ENCODE measurements at places on chromosomes 7 and 10.
A peak's percentile ranks its signal among the peaks of the same experiment; 100 is the strongest.

- no peak for DNase-seq
Measured at GRCh38 chr7:651032-651728, 75.3 kb upstream of the DNAAF5 start.

DNA sequence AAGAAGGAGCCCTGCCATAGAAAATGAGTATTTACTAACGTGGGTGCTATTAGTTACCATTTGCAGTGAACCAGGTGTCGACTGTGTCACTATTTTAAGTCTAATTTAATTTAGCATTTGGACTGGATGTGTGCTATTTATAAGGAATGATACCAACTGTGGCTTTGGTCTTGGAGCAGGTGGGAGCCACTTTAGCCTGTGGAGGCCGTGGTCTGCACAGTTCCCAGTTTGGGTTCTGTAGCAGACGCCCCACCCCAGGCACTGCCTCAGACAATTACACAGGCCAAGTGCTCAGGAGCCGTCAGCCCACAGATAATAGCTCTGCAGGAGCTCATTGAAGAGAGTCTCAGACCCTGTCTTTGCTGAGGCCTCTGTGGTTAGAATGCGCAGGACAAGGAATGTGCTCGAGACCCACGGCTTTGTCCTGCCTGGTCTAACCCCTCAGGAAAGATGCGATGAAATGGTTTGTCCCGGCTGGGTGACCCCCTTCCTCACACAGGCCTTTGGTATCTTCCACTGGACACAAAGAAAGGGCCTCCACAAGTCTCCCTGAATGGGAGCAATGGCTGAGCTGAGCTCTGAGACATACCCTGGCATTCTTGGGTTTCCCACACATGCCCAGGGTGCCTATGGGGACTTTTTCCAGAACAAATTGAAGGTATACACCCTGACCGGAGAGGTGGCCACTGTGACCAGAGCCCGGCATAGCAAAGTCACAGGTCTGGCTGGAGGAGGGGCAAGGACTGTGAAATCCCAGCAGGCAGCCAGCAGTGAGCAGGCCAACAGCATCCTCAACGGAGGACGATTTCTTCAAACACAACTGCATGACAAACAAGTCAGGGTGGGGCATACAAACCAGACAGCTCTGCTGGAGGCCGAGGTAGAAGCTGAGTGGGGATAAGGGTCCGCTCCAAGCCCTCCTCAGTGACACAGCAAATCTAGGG lies 251.2 kb downstream of the ARHGAP12 start:
- no peak for DNase-seq

DNA sequence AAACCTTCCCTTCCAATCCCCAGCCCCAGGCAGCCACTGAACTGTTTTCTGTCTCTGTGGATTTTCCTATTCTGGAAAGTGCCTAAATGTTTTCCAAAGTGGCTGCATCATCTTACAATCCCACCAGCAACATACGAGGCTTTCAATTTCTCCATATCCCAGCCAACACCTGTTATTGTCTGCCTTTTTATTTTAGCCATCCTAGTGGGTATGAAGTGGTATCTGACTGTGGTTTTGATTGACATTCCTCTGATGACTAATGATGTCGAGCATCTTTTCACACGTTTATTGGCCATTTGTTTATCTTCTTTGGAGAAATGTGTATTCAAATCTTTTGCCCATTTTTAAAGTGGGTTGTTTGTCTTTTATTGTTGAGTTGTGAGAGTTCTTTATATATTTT lies 6.2 kb upstream of the SMC3 start:
- DNase-seq, result no peak

DNA sequence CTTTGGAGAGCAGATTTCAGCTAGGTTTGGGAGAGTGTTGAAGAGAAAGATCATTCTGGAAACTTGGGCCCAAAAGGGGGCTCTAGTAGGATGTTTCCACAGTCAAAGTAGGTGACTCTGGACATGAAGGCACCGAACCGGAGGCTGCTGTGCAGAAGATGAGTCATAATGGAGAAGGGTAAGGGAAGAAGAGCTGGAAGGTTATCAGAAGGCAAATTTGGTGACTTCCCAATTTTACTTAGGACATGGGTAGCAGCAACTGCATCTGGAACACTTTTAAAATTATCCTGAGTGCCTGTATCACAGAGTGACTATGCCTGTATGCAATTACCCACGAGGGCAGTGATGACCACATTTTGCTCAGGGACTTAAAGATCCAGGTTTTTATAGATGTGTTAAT lies 38.8 kb downstream of the PIK3AP1 start:
- DNase-seq, result no peak

DNA sequence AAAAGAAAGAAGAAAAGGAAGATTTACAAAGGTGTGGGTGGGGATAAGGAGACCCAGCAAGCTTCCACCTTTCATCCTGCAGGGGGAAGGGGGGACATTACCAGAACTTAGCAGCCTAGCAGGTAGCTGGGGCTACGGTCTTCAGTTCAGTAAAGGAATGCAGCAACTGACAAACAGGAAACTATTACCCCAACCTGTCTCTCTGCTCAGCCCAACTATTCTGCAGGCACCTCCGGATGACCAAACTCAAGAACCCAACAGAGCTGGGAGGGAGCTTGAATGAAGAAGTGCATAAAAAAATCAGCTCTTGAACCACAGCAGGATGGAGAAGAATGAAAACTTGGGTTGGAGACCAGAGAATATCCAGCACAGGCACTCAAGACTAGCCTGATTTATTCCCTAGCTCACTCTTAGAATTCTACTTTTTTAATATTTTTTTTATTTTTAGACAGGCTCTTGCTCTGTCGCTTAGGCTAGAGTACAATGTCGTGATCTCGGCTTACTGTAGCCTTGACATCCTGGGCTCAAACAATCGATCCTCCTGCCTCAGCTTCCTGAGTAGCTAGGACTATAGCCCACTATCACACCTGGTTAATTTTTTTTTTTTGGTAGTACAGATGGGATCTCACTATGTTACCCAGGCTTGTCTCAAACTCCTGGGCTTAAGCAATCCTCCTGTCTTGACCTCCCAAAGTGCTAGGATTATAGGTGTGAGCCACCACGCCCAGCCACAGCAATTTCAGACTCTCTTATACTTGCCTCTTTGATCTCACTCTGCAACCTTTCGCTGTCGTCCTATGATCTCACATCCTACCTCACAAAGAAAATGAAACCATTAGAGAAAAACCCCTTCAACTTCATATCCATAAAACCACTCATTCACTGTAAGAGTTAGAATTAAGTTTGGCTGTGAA lies 18.5 kb upstream of the C10orf67 start:
- DNase-seq, result no peak

- no peak for DNase-seq
Measured at GRCh38 chr10:33716501-33717267, 382.2 kb upstream of the NRP1 start.

DNA sequence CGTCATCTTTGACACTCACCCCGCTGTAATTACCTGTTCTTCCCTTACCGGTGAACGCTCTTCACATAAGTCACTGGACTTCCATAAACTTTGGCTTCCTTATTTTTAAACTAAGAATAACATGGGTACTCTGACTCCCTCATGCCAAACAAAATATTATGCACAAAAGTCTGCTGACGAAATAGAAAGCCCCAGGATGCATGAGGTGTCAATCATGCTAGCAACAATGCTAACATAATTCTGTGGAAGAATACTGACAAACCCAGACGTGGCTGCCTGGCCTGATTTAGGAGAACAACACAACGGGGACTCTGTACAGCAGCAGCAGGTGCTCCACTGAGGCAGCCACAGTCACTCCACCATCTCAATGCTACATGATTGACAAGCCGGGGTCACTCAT lies 137.5 kb downstream of the CCDC71L start:
- DNase-seq, result no peak

- DNase-seq, result peak; percentile 73
Measured at GRCh38 chr10:69866688-69867461, 65.2 kb downstream of the COL13A1 start.

DNA sequence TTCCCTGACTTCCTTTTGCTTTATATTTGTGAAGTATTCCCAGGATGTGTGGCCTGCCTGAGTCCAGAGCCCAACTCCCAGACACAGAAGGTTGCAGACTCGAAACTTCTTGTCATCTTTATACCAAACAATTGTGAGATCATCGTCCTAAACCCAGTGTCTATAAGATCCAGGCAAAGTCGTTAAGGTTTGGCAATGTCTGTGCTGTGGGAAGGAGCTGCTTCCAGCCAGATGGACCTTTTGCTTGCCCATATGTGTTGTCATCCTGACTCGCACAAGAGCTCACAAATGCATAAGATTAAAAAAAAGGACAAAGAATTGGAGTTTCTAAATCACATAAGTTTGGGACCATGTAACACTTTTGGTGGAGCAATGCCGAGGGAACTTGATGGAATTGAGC lies 37.0 kb downstream of the WNT2 start:
- DNase-seq, result no peak

DNA sequence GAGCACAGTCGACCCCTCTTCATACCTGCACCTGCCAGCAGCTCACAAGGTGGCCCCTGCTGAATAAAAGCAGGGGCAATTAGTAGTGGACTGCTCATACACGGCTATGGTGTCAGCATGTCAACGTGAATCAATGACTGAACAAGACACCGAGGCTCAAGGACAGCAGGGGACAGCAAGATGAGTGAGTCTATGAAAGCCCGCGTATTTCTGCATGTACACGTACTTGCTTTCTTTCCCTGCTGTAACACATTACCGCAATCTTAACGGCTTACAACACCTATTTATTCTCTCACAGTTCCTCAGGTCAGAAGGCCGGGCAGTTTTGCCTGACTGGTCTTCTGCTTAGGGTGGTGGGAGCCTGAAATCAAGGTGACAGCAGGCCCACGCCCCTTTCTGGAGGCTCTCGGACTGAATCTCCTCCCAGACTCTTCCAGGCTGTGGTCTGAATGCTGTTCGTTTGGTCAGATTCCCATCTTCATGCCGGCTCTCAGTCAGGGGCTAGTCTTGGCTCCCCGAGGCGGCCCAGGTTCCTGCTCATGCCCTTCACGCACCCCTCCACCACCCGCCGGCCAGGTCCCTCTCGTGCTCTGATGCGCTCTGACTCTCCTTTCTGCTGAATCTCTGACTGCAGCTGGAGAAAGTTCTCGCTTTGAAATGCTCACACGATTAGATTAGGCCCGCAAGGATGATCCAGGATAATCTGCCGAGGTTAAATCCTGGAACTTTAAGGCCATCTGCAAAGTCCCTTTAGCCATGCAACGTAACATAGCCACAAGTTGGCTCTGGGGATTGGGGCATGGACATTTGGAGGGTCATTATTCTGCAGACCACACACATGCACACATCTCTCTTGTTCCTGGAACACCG lies 7.8 kb upstream of the PPP2R2D start:
- no peak for DNase-seq

- no peak for DNase-seq
Measured at GRCh38 chr10:58555930-58556311, 43.2 kb downstream of the BICC1 start.

- no peak for DNase-seq
Measured at GRCh38 chr7:139855498-139856270, 26.6 kb downstream of the TBXAS1 start.

GRCh38 chr10:91104193-91105041 lies 116.0 kb upstream of the PCGF5 start:
- DNase-seq, result no peak

DNA sequence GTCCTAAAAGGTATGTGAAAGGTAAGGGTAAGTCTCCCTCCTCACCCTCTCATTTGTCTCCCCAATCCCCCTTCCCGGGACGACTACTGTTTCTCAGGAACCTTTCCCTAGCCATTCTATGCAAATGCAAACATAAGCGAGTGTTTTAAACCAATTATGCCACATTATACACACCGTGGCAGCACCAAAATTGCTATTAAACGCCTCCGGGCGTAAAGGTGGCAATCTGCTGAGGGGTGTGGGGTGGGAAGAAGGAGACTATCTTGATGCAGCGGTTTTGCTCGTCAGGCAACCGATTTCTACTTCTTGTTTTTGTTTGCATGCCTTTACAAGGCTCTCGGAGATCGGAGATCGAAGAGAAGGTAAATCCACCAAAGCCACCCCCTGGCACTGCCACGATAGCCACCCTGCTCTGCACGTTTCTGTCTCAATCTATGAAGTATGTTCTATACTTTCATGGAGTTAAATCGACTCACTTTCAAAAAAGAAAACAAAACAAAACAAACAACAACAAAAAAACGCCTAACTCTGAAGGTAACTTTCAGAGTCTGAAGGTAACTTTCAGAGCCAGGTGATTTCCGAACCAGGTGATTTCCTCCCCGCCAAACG lies 46.0 kb upstream of the CDK1 start:
- DNase-seq, result no peak

DNA sequence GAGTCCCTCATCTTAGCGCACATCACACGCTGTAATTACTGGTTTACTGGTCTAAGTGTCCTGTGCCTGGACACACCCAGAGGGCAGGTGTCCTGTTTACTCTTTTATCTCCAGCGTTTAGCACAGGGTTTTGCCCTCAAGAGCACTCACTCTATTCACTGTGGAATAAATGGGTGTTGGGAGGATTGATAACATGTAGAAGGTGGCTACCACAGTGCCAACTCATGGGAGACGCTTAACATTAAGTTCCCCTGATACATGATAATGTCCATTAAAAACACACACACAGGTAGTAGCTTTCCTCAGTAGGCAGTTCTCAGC lies 96.1 kb upstream of the EFCAB10 start:
- DNase-seq, result no peak

DNA sequence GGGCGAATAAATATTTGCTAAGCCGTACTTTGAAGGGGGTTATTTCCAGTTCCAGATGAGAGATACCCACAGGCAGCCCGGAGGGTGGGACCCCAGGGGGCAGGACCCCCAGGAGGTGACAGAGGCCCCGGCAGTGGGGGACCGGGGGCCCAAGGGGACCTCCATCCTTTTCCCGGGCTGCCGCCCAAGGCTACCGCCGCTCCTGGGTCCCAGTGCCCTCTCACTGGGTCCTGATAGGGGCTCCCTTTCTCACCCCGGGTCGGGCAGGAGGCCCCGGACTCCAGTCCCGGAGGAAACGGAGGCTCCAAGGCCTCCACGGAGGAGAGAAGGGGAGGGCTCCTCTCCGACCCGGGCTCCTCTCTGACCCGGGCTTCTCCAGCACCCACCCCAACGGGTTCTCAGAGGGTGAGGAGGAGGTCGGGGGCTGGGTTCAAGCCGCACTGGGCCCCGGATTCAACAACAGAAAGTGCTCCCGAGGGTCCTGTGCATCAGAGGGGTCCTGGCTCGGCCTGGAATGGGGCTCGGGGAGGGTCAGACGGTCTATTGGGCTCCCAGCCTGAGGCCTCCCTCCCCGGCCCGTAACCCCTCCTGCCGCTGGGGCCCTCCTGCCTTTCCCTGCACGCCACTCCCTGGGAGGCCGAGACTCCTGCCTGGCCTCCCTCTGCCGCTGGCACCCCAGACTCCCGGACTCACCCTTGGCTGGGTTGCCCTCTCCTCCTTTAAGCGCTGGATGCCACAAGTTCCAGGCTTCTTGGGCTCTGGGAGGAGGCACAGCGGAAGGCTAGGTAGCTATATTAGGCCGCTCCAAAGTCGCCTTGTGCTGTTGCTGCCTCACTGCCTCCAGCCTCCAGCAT lies 62.5 kb downstream of the ZNF37A start:
- DNase-seq, result no peak

DNA sequence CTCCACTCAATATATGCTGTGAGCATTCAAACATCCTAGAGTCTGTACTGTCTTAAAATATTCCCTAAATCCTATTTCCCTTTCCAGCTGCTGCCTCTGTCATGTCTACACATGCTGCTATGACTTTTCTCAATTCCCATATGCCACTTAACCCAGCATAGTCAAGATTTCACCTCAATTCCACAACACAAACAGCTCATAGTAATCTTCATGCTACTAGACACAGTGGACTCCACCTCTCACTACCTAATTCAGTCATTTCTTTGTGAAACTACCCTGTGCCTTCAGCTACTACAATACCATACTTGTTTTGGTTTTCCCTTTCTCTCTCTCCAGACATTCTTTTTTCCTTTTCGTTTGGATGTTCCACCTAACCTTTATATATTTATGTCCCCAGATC lies 45.5 kb downstream of the GSAP start:
- no peak for DNase-seq

- peak; percentile 6 for DNase-seq
Measured at GRCh38 chr7:28630350-28630749, 218.0 kb downstream of the CREB5 start.
